HAP-1 (cell line): ENCODE measurements at places on chromosomes 7 and 10.
A peak's percentile ranks its signal among the peaks of the same experiment; 100 is the strongest.

GRCh38 chr7:16543456-16543855, 16.8 kb downstream of the LRRC72 start:
- no peak for DNase-seq

- peak; percentile 27 for DNase-seq
These were observed 172.1 kb downstream of the CELF2 start for GRCh38 chr10:11189582-11190376.

DNA sequence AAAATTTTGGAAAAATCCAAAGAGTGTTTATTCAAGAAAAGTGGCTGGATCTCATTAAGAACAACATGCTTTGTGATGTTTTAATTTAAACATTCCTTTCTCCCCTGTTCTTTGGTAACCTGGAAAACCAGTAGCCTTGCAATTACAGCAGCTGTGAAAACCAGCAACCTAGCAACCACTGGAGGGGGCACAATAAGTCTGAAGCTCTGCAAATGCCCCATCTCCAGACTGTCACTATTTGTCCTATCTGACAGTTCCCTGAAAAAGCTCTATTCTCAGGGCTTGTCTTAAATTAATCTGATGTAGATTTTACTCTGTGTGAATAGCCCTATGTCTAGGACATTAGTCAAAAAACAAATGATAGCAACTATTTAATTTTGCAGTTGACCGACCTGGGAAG, 137.6 kb upstream of the THSD7A start:
- peak; percentile 26 for DNase-seq

DNA sequence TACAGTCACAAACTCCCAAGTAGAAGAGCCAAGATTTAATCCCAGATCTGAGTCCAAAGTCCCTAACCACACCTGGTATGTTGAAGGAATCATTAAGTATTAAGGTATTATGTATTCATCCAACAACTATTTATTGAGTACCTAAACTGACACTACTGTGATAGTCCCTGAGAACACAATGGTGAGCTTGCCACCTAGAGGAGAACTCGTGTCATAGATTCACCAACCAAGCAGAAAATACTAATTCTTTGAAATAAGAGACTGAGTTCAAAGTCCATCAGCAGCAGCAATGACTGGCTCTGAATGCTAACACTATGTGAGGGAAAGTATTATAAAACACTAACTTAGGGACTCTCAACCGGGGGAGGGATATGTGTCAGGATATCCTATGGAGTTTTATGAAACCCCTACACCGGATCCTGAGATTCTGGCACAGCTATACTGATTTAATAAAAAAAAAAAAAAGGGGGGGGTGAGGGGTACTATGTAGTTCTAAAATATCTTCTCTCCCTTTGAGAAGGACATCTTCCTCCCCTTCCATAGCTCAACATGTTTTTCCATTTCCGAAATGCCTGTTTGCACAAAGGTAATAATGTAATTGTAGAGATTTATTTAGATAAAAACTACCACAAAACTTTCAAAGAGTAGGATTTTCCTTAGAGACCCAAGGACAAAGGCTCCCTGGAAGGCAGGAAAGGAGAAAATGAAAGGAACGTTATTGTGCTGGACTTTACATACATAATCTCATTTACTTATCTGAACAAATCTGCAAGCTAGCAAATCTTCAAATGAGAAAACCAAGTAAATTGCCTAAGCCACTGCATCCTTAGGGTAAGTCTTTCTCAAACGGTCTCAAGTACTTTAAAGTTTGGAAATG, 1.6 kb downstream of the NCOA4 start:
- DNase-seq = peak; percentile 93

DNA sequence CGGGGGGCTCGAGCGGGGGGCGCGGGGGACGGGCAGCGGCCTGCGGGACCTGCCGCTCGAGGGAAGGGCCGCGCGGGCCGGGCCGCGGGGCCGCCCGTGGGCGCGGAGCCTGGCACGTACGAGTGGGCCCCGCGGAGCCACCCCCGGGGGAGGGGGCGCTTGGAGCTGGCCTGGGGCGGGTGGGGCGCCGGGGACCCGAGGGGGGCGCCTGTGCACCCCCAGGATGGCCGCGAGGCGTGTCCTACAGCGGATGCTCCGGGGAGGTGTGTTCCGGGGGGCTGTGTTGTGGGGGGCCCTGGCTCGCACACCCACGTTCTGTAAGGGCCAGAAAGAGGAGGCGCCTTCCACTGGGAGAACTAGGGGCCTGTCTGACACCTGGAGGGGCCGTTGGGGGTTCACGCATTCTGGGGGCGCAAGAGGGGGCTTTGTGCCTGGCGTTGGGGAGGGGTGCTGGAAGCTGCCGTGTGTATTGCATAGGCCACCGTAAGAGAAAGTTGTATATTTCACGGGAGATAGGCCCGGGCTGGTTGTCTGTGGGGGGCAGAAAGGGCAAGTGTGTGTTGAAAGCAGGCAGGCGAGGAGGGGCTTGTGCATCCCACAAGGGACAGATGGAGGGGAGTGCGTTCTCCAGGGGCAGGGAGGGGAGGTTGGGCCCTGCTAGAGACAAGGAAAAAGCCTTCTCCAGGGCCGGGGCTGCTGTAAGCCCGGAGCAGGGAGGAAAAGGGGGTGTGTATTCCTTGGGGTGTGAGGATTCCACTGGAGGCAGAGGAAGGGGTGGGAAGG, 663 bp downstream of the VPS37D start:
- DNase-seq = peak; percentile 62

DNA sequence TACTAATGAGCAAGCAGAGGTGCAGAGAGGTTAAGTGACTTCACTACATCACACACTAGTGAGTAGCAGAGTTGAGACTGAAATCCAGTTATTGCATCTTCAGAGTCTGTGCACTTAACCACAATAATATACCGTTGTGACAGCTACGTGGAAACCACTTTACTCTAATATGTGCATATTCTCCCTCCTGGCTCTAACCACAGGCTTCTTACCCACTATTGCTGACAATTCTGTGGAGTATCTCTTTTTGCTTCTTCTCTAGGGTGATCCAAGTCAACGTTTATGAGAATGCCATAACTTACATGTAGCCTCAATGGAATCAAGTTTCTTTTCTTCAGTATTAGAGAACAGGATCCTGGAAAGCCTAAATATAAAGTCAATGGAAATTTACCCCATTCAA, 64.2 kb upstream of the MEOX2 start:
- no peak for DNase-seq

DNA sequence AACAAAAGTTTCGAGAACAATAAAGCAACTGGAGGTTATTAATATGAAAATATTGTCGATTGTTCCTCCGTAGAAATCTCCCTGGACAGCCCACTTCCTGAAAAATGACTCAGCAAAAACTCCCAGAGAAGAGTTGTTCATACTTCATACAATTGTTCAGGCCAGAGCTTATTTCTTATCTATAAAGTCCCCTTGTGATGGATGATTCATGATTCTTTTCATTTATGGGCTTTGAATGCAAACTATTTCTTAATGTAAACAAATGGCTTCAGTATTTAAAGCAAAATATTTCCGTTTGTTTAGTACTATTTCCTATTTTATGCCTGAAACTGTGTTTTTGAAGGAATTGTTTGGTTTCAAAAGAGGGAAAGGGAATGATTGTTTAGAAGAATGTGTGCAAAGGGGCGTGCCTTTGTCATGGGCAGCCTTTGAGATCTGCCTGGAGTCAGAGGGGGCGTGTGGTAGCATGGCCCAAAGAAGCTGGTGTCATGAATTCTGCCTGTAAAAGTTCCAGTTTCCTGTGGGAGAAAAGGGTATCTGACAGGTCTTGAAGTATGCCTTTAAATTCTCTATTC, 26.2 kb upstream of the EXOC6 start:
- DNase-seq = peak; percentile 73

DNA sequence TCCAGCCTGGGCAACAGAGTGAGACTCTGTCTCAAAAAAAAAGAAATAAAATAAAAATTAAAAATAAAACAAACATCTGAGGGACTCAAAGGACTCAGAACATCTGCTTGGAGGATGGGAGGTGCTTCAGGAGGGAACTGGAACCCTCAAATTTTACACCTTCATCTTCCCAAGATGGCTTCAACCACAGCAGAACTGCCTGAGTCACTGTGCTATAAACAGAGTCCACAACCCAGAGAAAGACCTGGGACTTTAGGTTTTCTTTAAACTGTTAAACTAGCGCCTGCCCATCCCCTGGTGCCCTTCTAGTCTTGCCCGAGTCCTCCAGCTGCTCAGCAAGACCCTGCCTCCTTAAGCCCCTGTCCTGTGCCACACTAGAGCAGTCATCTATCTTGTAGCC, 40.8 kb downstream of the RGS10 start:
- no peak for DNase-seq

- DNase-seq = no peak
These were observed 7.4 kb downstream of the IMPDH1 start for GRCh38 chr7:128402356-128402755.

GRCh38 chr7:18426564-18427226, 68.9 kb upstream of the HDAC9 start:
- no peak for DNase-seq

- no peak for DNase-seq
These were observed 41.8 kb downstream of the LCOR start for GRCh38 chr10:96873756-96874467.

- no peak for DNase-seq
These were observed 34.8 kb downstream of the DIP2C start for GRCh38 chr10:654647-654996.

DNA sequence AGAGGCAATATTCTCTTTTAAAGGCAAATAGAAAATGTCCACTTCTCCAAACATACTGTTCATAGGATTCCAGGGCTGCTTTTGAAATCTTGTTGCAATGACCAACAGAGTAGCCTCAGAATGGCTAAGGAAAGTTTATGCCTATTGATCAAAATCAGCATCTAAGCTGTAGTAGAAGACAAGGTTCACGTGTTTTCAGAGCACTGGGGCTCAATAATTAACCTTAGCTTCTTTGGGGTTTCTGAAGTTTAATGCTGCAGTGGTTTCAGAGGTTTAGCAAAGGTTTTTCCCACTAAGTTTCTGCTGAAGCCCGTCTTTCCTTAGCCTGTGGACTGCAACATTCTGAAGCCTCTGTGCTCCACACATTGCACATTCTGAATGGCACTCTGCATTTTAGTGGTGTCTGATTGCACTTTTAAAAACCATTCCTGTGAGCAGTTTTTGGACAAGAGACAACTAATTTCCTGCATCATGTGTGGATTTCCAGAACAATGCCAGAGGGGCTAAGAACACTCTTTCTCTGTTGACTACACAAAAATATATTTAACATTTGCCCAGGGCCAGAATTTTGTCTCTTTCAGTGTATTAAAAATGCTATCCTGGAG, 342.5 kb downstream of the PTEN start:
- DNase-seq = no peak

GRCh38 chr10:80471715-80472233, 17.7 kb downstream of the TSPAN14 start:
- no peak for DNase-seq

DNA sequence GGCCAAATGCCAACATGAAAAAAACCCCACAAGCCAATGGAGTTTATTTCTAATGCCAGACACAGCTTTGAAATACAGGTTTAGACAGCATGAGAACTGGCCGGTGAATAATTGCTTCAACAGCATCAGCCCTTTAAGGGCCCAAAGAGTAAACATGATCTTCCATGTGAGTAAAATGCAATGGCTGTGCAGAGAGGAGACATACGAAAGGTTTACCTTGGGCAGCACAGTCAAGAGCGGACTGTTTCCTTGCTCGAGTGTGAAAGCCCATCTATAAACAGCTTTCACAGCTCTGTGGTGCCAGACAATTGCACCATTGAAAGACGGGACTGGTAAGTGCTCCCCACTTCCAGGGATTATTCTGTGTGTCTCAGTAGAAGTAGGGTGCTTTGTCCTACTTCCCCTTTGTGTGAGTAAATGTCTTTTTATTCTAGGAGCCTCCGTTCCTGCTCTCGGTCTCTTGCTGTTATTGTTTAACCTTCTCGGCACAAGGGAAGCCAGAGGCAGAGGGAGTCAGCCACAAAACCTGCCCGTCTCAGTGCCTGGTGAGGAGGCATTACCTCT, 77.8 kb upstream of the KAT6B start:
- no peak for DNase-seq

GRCh38 chr7:10770176-10770575, 203.5 kb upstream of the PHF14 start:
- DNase-seq = no peak

DNA sequence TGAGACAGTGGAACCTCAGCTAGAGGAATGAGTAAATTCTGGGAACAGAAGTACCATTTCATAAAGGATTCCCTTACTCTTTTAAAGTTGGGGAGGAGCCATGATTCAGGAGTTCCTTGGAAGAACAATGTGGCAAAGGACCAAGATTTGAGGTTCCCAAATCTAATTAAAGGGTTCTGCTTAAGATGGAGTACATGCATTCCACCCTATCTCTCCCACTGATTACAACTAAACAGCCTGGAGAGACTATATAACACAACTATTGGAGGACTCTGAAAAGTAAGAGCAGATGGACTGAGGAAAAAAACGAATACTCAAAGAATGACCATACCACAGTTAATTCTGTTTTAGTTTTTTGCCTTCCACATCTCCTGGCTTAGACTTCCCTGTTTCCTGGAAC, 212.9 kb upstream of the IMMP2L start:
- DNase-seq = no peak

- no peak for DNase-seq
These were observed 19.7 kb upstream of the GOT1 start for GRCh38 chr10:99450156-99450555.

GRCh38 chr10:47048526-47048905, 137.3 kb downstream of the PTPN20 start:
- DNase-seq = no peak

DNA sequence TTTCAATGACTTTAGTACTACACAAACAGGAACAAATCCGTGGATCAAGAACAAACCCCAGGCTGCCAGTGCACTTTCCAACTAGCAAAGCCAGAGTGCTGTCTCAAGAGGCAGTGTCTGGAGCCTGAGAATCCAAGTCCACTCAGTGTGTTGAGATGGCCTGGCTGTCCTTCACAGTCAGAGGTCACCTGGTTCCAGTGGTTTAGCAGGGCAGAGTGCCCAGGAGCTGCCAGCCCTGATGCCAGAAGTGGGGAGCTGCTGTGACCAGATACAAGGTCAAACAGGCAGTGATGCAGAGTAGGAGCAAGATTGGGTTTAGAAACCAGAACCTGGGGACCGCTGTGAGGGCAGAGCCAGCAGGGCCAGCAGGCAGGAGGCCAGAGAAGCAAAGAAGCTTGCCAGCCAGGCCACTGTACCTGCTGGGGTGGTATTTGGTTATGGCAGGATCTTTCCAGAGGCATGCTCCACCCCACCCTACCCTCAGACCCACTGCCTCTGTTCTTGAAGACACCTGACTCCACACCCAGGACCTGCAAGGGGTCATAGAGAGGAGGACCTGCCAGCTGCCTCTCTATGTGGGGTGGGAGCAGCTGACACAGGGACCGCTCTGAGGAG, 35.6 kb upstream of the C10orf90 start:
- DNase-seq = no peak

DNA sequence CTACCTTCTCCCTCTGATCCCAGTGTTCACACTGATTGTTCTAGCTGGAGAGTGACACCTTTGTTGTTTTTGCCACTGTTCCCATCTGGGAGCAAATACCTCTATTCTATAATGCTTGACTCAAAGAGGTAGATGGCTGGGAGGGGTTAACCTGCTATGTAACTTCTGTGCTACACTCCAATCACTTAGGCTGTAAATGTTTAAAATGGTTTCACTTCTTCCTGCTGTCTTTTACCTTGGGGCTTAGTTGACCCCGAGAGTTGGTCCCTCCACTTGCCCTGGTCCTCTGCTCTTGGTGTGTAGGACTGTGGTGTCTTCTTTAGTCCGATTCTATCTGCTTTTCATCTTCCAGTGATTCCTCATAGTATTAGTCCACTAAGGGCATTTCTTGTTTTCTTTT, 22.3 kb downstream of the KLHDC10 start:
- DNase-seq = no peak

GRCh38 chr10:70974351-70974901, 86.1 kb upstream of the PCBD1 start:
- no peak for DNase-seq
